ENCODE measurements at places on chromosomes 3 and 15.

GRCh38 chr3:138112362-138112761 is 3.0 kb downstream of the DZIP1L start:
- no peak for DNase-seq

DNA sequence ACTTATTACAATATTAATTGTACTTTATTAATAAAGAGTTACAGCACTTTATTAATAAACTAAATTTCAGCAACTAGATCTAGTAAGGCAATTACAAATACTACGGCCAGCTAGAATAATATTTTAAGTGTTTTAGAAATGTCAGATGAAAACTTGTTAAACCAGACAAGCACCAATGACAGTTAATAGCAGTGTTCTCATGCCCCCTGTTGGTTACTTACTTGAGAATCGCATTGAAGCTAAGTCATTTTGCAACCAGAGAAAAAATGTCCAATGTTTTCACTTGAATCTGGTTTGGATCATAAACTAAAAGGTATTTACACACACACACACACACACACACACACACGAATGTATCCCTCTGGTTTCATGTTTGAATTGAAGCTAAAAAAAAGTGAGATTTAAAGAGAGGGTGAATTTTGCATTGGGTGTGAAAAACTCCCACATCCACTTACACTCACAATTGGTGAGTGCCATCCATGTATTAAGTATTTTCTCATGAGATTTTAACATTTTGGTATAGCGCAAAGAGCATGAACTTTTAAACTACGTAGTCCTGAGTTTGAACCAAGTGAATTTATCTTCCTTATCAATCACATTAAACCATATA is 347.7 kb downstream of the ZBBX start:
- DNase-seq, result peak; percentile 57

- DNase-seq, result no peak
These were observed 40.5 kb downstream of the SOX2 start for GRCh38 chr3:181752202-181752671.

DNA sequence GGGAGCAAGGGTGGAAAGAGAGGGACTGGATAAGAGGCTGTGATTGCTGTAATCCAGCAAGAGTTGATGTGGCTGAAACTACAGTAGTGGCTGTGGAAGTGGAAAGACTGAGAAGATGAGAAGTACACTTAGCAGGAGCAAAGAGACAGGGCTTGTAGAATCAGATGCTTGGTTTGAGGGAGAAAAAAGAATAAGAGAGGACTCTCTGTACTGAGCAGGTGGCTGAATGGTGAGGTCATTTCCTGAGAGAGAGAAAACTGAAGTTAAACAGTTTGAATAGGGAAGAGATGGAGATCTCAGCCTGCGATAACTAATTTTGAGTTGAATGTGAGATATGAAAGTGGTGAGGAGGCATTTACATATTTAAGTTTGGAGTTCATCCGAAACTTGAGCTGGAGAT is 95.8 kb upstream of the SLC25A36 start:
- DNase-seq, result no peak

DNA sequence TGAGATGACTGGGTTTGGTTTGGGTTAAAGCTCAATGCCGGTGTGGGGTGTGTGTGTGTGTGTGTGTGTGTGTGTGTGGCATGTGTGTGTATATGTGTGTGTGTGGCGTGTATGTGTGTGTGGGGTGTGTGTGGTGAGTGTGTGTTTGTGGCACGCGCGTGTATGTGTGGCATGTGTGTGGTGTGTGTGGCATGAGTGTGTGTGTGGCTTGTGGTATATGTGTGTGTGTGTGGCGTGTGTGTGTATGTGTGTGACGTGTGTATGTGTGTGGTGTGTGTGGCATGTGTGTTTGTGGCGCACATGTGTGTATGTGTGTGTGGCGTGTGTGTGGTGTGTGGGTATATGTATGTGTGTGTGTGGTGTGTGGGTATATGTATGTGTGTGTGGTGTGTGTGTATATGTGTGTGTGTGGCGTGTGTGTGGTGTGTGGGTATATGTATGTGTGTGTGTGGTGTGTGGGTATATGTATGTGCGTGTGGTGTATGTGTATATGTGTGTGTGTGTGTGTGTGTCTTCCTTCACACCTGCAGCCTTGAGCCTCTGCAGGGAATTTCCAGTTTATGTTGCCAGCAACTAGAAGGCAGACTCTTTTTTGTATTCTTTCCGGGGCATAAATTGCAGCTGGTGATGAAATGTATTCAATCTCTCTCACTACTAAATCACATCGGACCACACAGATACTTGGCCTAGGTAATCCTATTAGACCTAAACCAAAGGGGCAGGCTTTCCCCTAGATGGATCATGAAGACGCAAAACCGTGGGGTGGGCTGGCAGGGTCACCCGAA is 34.8 kb downstream of the CHRD start:
- no peak for DNase-seq
